ENCODE measurements at places on chromosomes 7 and 10.
A peak's percentile ranks its signal among the peaks of the same experiment; 100 is the strongest.

- no peak for DNase-seq
Observed at GRCh38 chr7:99597762-99598501, at the start of gene TMEM225B. Gene TMEM225B, plus strand, starts transcription at chr7:99598267. Its CDS starts 6,122 bp downstream, at chr7:99604389.

GRCh38 chr10:85649461-85649860, 717.1 kb downstream of the GRID1 start:
- no peak for DNase-seq

DNA sequence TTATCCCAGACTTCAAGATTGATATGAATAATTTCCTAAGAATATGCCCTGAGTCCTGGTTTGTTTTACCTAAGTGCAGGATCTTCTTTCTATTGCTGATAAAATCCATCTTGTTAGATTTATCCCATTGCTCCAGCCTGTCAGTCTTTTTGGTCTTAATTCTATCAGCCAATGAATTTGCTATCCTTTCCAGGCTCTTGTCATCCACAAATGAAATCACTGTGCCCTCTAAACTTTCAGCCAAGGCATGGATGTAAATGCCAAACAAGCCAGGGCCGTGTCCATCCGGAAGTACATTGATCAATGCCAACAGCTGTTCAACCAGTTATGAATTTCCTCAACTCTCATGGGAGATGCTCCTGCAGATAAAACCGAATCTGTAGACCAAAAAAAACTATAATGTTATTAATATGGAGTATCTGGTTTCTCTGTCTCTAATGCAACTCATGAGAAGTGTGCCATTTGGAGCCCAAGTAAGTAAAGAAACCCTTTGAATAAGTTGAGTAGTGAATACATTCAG, 40.0 kb downstream of the NPY start:
- no peak for DNase-seq

- DNase-seq = no peak
Observed at GRCh38 chr10:18279173-18279572, 138.9 kb downstream of the CACNB2 start.

- no peak for DNase-seq
Observed at GRCh38 chr10:81109200-81109752, 571.6 kb downstream of the SH2D4B start.

DNA sequence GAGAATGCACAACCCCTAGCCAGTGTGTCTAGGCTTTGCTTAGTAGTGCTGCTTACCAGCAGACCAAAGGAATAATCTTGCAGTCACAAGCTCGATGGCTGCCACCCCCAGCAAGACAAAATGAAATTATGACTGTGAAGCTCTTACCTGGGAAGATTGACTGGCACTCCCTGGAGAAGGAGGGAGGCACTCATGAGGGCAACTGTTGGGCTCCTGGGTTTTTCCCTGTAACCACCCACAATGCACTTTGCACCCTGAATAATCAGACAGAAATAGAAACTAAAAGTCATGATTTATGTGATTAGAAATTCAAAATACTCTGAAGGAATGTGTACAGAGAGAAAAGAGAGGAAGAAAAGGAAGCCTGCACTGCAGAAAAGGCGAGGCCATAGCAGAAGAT, 144.3 kb upstream of the DGKB start:
- DNase-seq = no peak

DNA sequence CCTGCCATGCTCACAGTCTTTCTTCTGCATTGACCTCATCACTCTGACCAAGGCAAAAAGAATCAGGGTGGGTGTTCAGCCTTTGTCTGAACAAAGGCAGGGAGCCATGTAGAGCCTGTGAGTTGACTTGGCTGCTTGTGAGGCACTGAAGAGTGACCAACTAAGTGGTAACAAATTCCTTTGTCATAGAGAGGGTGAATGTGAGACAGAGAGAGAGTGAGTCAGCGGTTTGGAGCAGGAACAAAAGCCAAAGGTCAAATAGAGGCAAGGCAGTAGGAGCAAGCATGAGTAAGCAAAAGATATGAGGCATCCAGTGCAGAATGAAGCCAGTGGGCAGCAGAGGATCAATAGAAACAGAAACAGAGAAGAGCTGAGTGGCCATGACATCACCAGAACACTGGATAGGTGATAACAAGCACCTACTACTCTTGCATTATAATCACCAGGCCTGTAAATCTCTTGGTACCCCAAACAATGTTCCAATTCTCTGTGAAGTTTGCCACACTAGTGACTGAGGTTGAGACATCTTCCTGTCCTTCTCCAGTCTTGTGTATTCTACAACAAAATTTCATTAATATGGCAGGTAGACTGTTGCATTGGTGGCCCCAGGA, 116.2 kb upstream of the LAMB4 start:
- no peak for DNase-seq

DNA sequence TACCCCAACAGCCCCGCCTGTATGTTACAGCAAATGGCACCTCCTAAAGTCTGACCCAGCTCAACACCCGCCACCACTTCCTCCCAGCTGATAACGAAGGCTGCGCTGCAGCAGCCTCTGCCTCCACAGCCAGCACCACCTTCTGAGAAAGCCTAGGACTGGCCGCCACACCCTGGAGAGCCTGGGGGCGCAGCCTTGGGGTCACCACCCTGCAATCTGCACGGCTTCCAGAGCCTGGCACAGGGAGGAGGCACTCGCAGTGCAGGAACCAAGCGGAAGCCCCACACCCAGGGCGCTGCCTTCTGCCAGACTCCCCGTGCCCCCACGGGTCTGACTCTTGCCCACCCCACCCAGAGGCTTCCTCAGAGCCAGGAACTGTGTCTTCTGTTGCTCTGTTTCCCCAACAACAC, 112.5 kb downstream of the MAD1L1 start:
- DNase-seq = peak; percentile 24
